ENCODE measurements at places on chromosomes 3 and 15. TPM values are rescaled to one million over a fixed set of nuclear protein-coding genes. Genes with fewer than 3 reads are reported as not detected.

- H3K4me1 ChIP-seq, result peaks cover 20% of the 10 kb centered on the region
- no peak overlapping the region for H3K27ac ChIP-seq
- H3K27me3 ChIP-seq, result no peaks in the 10 kb centered on the region
- H3K4me3 ChIP-seq, result no peak overlapping the region
These were observed 267.2 kb downstream of the FAM43A start for GRCh38 chr3:194952841-194953241.

DNA sequence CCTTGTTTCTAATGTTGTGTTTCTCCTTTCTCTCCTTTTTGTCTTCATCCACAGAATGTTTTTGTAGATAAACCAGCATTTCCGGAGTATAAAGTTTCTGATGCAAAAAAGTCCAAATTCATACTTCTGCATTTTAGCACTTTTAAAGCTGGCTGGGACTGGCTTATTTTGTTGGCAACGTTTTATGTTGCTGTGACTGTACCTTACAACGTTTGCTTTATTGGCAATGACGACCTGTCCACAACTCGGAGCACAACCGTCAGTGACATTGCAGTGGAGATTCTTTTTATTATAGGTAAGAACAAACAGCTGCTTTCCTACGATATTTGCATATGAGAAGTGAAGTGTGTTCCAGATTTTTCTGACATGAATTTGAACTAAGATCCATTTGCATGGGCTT is 199.4 kb downstream of the KCNH8 start:
- H3K36me3 ChIP-seq, result no peaks in the 10 kb centered on the region
- no peak overlapping the region for H3K4me3 ChIP-seq
- no peak overlapping the region for H3K27ac ChIP-seq
- H3K27me3 ChIP-seq, result no peaks in the 10 kb centered on the region
- H3K4me1 ChIP-seq, result no peaks in the 10 kb centered on the region

OXTR gene
- total RNA-seq, result 0.50 TPM

- no peaks in the 10 kb centered on the region for H3K36me3 ChIP-seq
- no peaks in the 10 kb centered on the region for H3K27me3 ChIP-seq
- no peaks in the 10 kb centered on the region for H3K4me1 ChIP-seq
- no peak overlapping the region for H3K27ac ChIP-seq
- no peak for DNase-seq
These were observed 119.3 kb downstream of the P3H2 start for GRCh38 chr3:190001426-190001825.

TMEM207 gene
- total RNA-seq, result not detected

MYH15 gene
- total RNA-seq, result 1.0 TPM

CLDN16 gene
- total RNA-seq, result 0.74 TPM

TAGLN3 gene
- 0.44 TPM for total RNA-seq

GRCh38 chr3:72123908-72124441 is 339.0 kb upstream of the PROK2 start:
- no peaks in the 10 kb centered on the region for H3K27me3 ChIP-seq
- DNase-seq, result no peak
- H3K27ac ChIP-seq, result no peak overlapping the region
- no peaks in the 10 kb centered on the region for H3K4me1 ChIP-seq

GRCh38 chr15:59206623-59207183 is at the start of gene LDHAL6B:
Gene LDHAL6B (plus strand): TSS chr15:59206843. CDS start chr15:59206941, 98 bp downstream.
- DNase-seq, result no peak
- no peak within 1 kb of the TSS for H3K27ac ChIP-seq

GRCh38 chr3:46423588-46423987 is 16.5 kb downstream of the CCRL2 start:
- H3K27me3 ChIP-seq, result no peaks in the 10 kb centered on the region
- peaks cover 18% of the 10 kb centered on the region for H3K4me1 ChIP-seq
- H3K27ac ChIP-seq, result no peak overlapping the region
- DNase-seq, result no peak
- no peaks in the 10 kb centered on the region for H3K36me3 ChIP-seq

LRRIQ4 gene
- total RNA-seq, result not detected

DNA sequence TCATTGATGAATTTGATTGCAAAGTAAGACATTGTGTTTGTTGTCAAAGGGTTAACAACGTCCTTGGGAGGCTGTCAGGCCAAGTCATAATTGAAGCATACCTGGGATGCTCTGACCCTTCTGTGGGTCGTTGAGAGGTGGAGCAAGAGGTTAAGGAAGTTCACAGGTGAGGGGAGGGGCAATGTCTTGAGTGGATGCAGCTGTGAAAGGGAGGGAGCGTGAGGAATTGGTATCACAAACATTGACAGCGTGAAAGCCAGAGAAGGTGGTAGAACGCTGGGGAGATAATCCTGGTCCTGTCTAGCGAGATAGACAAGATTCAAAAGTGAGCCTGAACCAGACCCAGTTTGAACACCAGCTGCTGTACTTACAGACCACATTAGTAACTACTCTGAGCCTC is 79.4 kb downstream of the HES1 start:
- no peaks in the 10 kb centered on the region for H3K27me3 ChIP-seq
- no peaks in the 10 kb centered on the region for H3K36me3 ChIP-seq
- no peaks in the 10 kb centered on the region for H3K4me1 ChIP-seq
- DNase-seq, result no peak
- H3K4me3 ChIP-seq, result no peak overlapping the region

NMB gene
- total RNA-seq, result 10.4 TPM

DNA sequence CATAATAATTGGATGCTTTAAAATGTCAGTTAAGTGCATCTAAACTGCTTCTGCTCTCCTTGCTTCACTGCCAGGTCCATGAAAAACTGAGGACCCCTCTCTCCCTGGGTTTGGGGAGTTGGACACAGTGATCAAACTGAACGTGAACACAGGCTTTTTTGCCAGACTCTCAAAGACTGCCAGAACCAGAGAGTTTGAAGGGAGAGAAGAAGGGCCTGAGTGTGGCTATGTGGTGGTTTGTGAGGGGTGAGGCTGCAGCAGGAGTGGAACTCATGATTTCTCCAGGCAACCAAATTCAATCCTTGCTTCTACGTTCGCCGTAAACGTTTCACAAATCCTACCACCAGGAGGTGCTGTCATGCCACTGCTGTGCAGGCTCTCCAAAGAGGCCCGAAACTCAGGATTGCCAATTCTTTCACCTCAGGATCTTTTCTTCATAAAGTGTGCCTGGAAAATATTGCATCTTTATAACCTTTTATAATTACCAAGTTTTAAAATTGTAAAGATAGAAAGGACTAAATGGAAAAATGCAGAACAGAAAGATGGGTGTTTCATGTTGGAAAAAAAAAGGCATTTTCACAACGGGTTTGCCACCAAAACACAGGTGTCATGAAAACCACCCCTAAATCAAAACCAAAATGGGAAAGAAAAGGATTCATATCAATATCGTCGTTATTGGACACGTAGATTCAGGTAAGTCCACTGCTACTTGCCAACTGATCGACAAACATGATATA is 19.7 kb downstream of the TM4SF4 start:
- H3K27me3 ChIP-seq, result no peaks in the 10 kb centered on the region
- DNase-seq, result peak; percentile 60
- H3K36me3 ChIP-seq, result no peaks in the 10 kb centered on the region
- H3K27ac ChIP-seq, result no peak overlapping the region

GRCh38 chr3:150035910-150036612 is 65.4 kb upstream of the PFN2 start:
- DNase-seq, result no peak
- H3K27ac ChIP-seq, result no peak overlapping the region
- no peaks in the 10 kb centered on the region for H3K36me3 ChIP-seq
- no peak overlapping the region for H3K4me3 ChIP-seq
- no peaks in the 10 kb centered on the region for H3K27me3 ChIP-seq

SLC6A20 gene
- total RNA-seq, result 4.2 TPM

GRCh38 chr3:126060613-126061145 is 23.2 kb downstream of the SLC41A3 start:
- peaks cover 4% of the 10 kb centered on the region for H3K36me3 ChIP-seq
- H3K27ac ChIP-seq, result no peak overlapping the region
- no peak overlapping the region for H3K4me3 ChIP-seq
- H3K4me1 ChIP-seq, result no peaks in the 10 kb centered on the region

DNA sequence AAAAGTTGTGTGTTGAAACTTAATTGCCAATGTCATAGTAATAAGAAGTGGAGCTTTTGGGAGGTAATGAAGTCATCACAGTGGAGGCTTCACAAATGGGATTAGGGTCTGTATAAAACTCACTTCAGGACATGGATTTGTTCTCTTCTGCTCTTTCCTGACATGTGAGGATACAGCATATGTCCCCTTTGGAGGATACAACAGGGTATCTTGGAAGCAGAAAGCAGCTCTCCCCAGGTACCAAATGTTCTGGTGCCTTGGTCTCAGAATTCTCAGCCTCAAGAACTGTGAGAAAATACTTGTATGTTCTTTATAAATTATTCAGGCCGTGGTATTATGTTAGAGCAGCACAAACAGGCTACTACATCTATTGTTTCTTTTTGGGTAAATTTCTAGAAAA is 210.9 kb downstream of the DIPK2A start:
- no peaks in the 10 kb centered on the region for H3K36me3 ChIP-seq
- no peak overlapping the region for H3K27ac ChIP-seq
- no peak for DNase-seq
- H3K4me1 ChIP-seq, result no peaks in the 10 kb centered on the region

GRCh38 chr3:194197981-194198695 is 62.2 kb downstream of the HES1 start:
- H3K4me3 ChIP-seq, result no peak overlapping the region
- H3K4me1 ChIP-seq, result peaks cover 6% of the 10 kb centered on the region
- H3K27me3 ChIP-seq, result peaks cover under 1% of the 10 kb centered on the region
- H3K27ac ChIP-seq, result no peak overlapping the region
- H3K36me3 ChIP-seq, result no peaks in the 10 kb centered on the region
- no peak for DNase-seq

GRCh38 chr3:113626503-113627371 is 69.7 kb downstream of the USF3 start:
- peak overlapping the region; percentile 10 for H3K4me3 ChIP-seq
- DNase-seq, result no peak
- H3K27me3 ChIP-seq, result no peaks in the 10 kb centered on the region
- H3K4me1 ChIP-seq, result peaks cover 8% of the 10 kb centered on the region
- no peaks in the 10 kb centered on the region for H3K36me3 ChIP-seq
- H3K27ac ChIP-seq, result peak overlapping the region; percentile 10

- H3K4me1 ChIP-seq, result no peaks in the 10 kb centered on the region
- H3K27me3 ChIP-seq, result no peaks in the 10 kb centered on the region
- peak overlapping the region; percentile 39 for H3K27ac ChIP-seq
- no peak overlapping the region for H3K4me3 ChIP-seq
- DNase-seq, result no peak
These were observed 73.1 kb downstream of the RORA start for GRCh38 chr15:61155741-61156700.

PTX3 gene
- total RNA-seq, result 3.2 TPM

DNA sequence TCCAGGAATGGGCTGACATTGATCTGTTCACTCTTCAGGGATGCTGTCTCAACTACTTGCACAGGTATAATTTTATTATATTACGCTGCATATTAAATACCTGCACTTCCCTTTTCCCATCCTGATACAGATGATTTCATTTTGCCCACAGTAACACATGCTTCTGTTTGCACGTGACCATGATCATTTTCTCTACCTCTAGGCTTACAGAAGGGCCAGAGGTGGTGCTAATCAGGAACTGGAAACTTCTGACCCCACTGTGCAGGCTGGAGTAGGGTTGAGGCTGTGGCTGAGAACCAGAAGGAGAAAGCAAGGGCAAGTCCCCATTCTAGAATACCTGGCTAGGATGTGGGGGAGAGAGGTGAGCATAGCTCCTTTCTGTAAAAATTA is 304.8 kb downstream of the PTPRG start:
- no peak for DNase-seq
- no peak overlapping the region for H3K27ac ChIP-seq
- H3K36me3 ChIP-seq, result no peaks in the 10 kb centered on the region
- no peaks in the 10 kb centered on the region for H3K27me3 ChIP-seq
- H3K4me1 ChIP-seq, result no peaks in the 10 kb centered on the region

- no peak for DNase-seq
- no peaks in the 10 kb centered on the region for H3K36me3 ChIP-seq
- no peaks in the 10 kb centered on the region for H3K27me3 ChIP-seq
- no peak overlapping the region for H3K4me3 ChIP-seq
These were observed 71.8 kb upstream of the FHIT start for GRCh38 chr3:61323094-61323493.

DNA sequence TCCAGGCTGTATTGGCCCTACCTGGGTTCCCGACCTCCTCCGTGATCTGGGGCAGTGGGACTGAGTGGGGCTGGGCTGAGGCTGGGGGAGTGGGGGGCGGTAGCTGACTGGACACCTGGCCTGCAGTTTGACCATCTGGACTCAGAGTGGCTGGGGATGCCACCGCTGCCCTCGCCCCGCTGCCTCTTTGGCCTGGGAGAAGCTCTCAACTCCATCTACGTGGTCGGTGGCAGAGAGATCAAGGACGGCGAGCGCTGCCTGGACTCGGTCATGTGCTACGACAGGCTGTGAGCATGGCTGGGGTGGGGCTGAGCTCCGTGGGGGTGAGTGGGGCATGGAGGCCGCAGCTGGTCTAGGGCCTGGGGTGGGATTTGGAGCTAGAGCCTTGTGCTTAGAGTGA is 2.7 kb downstream of the KLHL40 start:
- no peak overlapping the region for H3K4me3 ChIP-seq
- no peak overlapping the region for H3K27ac ChIP-seq
- no peaks in the 10 kb centered on the region for H3K36me3 ChIP-seq
- peaks cover 18% of the 10 kb centered on the region for H3K27me3 ChIP-seq
- peak; percentile 21 for DNase-seq

GRCh38 chr15:25892126-25892525 is 29.0 kb upstream of the ATP10A start:
- H3K4me1 ChIP-seq, result no peaks in the 10 kb centered on the region
- peak overlapping the region; percentile 51 for H3K27ac ChIP-seq
- no peak overlapping the region for H3K4me3 ChIP-seq
- no peaks in the 10 kb centered on the region for H3K27me3 ChIP-seq
- no peak for DNase-seq
- H3K36me3 ChIP-seq, result no peaks in the 10 kb centered on the region

DNA sequence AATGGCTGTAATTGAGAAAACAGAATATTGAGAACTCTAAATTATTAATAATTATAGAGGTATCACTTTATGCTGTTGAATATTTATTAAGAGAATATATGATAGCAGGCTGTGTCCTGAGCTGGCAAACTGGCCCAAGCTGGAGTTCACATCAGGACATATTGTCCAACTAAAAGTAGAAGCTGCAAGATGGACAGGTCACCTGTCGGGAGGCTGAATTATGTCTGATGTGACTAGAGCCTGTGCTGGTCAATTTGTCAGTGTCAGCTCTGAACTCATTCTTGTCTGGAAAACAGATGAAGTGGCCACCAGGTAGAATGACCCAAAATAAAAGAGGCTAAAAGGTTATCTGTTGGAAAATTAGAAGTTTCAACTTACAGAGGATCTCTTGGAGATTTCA is 392.2 kb downstream of the LRTM1 start:
- no peak overlapping the region for H3K4me3 ChIP-seq
- no peaks in the 10 kb centered on the region for H3K27me3 ChIP-seq
- no peak for DNase-seq
- no peak overlapping the region for H3K27ac ChIP-seq

- H3K27ac ChIP-seq, result peak overlapping the region; percentile 4
- H3K4me3 ChIP-seq, result no peak overlapping the region
- H3K4me1 ChIP-seq, result peaks cover 51% of the 10 kb centered on the region
- no peaks in the 10 kb centered on the region for H3K27me3 ChIP-seq
- no peak for DNase-seq
- no peaks in the 10 kb centered on the region for H3K36me3 ChIP-seq
These were observed 55.5 kb downstream of the ITGB5 start for GRCh38 chr3:124831628-124832199.
